GM20000 (cell line): ENCODE measurements at places on chromosomes 3 and 15.

DNA sequence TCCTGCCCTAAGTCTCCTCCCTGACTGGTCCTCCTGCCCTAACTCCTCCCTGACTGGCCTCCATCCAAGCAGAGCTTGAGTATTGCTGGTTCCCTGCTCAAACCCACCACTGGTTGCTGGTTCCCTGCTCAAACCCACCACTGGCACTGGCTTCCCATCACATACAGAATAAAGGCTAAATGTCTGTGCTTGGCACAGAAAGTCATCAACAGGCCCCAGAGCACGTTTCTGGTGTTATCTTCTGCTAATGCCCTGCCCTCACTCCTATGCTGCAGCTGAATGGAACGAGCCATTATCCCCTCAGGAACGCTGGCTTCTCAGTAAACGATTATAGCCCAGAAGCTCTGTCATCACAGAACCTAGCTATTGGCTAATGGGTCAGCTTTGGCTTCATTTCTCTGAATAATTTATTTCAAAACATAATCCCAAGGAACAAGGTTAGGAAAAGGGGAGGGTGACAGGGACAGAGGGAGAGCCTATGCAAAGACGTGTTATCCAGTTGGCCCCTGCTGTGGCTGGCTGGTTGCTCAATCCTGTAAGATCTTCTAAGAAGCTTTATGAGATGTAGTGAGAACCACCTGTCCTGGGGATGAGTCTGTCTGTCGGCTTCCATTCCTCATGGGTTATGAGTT, 6.3 kb upstream of the MUC20 start:
- no peak for DNase-seq

- DNase-seq, result no peak
Measured at GRCh38 chr15:50355980-50356379, 982 bp upstream of the GABPB1 start.

DNA sequence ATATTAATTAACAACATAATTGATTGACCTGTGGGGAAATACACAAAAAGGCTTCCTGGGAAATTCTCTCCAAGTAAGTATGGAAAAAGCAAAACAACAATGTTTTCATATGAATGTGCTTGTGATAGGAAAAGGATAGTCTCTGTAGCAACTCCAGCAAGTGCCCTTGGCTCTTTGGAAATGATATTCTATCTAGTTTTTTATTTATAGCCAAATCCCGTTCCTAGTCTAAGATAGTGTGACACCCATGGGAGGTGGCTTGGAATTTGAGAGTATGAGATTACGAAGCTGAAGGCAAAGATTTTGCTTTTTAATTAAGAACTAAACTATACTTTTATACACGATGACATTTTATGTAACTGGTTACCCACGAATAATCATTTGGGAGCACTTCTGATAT, 119.9 kb downstream of the PDZRN3 start:
- DNase-seq, result no peak

DNA sequence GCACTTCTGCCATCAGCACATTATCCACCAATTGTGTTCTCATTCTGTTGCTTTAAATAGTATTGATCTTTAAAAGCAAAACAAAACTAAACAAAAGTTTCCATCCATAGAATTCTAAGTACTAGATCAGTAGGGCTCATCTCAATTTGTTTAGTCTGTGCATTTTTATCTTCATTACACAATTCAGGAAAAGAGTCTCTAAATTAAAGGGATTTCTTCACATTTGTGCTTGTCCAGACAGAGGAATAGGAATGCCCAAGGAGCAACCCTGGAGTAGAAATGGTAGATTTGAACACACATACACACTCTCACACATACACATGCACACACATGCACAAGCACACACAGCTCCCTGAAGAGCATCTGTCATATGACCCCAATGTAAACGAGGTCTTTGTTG, 21.4 kb downstream of the LMCD1 start:
- DNase-seq, result no peak

GRCh38 chr3:160112481-160112880, 112.7 kb upstream of the C3orf80 start:
- no peak for DNase-seq

DNA sequence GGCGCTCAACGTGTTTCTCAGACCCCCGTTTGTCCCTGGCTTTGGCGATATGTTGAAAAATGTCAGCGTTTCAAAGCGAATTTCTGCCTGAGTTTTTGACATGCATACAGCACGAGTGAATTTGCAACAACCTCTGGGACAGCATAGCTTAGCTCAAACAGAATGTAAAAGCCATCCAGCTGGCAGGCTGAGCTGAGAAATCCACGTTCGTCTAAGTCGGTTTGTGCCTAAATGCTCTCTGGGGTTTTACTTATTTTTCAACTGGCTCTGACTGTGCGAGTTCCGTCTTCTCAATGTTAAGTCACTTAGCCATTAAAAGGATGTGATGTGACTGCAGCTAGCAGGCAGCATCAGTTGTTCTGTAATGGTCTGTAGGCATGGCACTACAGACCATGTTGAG, 243.5 kb upstream of the SLCO3A1 start:
- DNase-seq, result no peak

DNA sequence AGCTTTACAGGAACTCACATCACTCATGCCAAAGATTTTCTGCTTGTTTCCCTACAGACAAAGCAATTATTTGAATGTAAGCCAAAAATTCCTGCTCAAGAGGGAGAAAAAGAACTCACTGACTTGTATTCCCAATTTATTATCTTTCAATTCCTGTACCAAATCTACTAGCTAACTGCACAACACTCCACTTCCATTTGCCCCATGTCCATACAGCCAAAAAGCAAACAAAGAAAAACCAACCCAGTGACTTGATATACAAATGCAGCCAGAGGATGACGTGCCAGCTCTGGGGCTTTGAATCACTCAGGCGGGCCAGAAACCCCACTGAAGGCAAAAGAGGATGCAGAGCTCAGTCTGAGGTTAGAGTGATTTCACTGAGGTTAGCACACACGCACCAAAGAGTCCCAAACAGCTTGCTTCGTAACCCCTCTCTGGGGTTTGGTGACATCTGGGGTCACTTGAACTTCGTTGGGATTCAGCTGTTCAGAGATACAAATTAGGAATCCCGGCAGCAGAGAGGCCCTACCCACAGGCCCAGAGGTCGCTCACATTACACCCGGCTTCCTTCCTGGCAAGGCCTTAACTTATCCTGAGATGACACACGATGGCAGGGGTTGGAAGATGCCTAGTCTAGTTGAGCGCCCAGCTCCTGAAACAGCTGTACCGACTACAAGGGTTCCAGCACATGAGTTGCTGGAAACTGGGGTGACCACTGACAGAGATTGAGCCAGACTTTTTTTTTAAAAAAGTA, 1.6 kb downstream of the RFTN1 start:
- peak; percentile 82 for DNase-seq

GRCh38 chr15:90219421-90220141, 14.2 kb downstream of the CIB1 start:
- DNase-seq, result peak; percentile 75

GRCh38 chr15:49620199-49620598, 419 bp downstream of the FAM227B start:
- DNase-seq, result no peak

- DNase-seq, result no peak
Measured at GRCh38 chr15:41061667-41062066, 54.4 kb downstream of the INO80 start.
